ENCODE measurements at places on chromosomes 1 and 21.
A peak's percentile ranks its signal among the peaks of the same experiment; 100 is the strongest.

DNA sequence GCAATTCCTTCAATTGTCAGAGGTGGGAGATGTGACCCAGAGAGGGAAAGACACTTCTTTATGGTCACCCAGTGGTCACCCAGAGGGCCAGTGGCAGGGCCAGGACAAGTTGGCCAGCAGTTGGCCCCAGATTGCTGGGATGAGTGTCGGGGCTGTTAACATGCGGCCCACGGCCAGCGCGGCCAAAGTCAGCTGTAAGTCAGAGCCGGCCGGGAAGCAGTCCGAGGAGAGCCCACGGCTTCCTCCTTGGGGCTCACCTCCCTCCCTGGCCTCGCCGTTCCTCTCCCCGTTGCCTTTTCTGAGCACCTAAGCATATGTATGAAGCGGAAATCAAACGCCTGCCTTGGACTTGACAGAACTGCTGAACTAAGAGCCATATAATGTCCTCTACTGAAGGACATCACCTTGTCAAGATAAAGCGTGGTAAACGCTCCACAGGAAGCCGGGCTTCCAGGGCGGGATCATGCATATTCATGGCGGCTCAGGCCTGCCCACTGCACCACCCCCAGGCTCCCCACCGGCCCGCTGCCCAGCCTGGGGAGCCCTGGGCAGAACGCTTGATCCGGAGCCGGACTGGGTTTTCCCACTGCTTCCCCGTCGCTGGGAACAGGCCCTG is 245.4 kb upstream of the POU3F1 start:
- no peak for DNase-seq

- DNase-seq = no peak
These were observed 16.8 kb downstream of the LAMC1 start for GRCh38 chr1:183039985-183040447.

DNA sequence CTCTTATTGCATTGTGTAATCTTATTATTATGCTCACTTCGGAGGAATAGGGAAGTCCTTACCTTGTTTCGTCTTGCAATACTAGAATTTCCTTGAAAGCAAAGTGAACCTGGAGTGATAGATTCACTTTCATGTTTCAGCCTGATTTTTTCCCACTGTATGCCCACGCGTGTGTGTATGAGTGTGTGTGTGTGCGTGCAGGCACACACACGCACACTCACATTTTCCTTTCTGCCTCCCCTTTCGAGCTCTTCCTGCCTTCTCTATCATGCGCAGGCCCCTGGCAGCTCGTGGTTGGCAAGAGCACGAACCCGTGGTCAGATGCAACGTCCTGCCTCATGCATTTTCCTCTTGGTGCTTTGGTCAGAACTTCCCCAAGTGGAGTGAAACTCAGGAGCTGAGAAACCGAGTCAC is at the start of gene GCSAML:
Gene GCSAML (plus strand): TSS at position 366 of the 414 bp plus-strand sequence. CDS start 58 bp downstream, outside the sequence.
- no peak for DNase-seq

DNA sequence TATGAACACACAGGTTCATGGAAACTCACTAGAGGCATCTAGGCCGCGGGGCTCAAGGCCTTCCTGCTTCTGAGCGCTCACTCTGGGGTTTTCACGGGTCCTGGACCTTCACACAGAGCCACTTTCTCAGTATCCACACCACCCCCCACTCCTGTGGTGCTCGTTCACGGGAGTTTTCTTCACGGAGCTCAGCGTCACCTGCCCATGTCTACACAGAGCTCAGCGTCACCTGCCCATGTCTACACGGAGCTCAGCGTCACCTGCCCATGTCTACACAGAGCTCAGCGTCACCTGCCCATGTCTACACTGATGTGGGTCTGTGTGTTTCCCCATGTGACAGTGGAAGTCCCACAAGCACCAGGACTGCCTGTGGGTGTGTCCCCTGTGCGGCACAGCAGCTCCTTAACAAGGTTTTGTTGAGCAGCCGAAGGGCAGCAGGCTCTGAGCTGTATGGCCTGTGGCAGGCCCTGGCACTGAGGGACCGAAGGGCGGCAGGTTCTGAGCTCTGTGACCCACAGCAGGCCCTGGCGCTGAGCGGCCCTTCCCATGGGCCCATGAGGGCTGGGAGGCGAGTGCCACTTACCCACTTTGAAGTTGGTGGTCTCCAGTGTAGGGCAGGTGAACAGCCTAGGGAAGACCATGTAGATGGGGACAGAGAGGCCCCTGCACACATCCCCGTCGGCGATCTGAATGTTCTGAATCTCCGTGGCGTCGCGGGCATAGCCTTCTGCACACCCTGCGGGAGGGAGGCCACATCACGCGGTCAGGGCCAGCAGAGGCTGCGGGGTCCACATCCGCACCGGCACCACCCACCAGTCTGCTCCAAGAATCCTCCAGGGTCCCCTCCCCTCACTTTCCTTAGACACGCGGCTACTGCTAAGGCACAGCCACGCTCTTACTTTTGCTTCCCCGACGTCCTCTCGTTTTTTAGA is 39.8 kb downstream of the VPS26C start:
- DNase-seq = no peak

- no peak for DNase-seq
These were observed 5.1 kb downstream of the AHCYL1 start for GRCh38 chr1:109989506-109990301.

- DNase-seq = no peak
These were observed 103.0 kb downstream of the DISC1 start for GRCh38 chr1:231729544-231729943.

DNA sequence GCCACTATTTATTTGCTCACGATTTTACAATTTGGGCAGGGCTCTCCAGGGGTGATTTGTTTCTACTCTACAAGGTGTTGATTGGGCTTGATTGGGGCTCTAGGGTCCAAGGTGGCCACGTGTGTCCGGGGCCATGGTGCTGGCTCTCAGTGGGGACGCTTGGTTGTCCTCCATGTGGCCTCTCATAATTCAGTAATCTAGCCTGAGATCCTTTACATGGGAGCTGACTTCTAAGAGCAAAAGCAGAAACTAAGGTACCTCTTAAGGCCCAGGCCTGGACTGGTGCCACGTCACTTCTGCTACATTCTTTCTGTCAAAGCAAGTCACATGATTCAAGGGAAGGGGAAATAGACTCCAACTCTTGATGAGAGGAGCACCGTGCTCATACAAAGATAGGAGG is 8.1 kb upstream of the PSRC1 start:
- no peak for DNase-seq

GRCh38 chr1:117824616-117825015 is 104.8 kb downstream of the GDAP2 start:
- DNase-seq = no peak

- no peak for DNase-seq
These were observed 1.0 kb downstream of the CORT start for GRCh38 chr1:10450836-10451235.

- no peak for DNase-seq
These were observed 17.1 kb upstream of the ADGRB2 start for GRCh38 chr1:31781138-31781755.

DNA sequence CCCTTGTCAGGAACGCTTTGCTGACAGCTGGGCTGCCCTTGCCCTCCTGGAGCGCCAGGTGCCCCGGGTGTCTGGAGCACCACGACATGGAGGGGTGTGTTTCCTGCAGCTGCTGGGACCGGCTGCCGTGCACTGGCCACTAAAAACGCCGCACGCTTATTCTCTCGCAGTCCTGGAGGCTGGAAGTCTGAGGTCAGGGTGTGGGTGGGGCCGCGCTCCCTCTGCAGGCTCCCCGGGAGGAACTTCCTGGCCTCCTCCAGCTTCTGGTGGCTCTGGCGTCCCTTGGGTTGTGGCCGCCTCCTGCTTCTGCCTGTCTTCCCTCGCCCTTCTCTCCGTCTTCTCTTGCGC is 28.0 kb upstream of the PLCH2 start:
- DNase-seq = no peak

DNA sequence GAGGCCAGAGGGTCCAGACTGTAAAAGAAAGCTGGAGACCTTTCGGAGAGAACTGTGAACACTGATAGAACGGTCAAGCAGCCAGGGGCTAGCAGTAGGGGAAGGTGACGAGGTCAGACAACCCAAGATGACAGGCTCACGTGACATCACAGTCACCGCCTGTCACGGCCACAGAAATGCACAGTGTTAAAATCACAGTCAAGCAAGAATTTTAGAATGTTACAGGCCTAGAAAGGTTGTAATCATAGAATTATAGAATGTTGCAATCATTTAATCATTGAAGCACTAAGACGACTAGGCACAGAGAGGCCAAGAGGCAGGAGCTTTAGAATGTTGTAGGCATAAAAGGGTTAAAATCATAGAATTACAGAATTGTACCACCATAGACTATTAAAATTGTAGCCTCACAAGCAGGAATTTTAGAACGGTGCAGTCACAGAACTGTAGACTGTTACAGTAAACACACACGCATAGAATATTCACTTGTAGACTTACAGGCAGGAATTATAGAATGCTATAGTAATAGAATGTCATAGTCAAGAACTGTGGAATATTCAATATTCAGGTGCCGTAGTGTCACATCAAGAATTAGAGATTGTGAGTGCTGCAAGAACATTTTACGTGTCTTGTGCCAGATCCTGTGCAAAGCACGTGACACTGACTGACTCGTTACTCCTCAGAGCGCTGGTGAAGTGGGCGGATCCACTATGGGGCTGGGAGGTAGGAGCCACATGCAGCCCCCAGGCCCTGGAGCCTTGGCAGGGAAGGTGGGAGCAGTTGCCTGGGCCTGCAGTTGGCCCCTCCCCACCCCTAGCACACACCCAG is 118.1 kb downstream of the EPHB2 start:
- DNase-seq = no peak

- DNase-seq = no peak
These were observed 11.4 kb downstream of the UQCRHL start for GRCh38 chr1:15796086-15796462.

DNA sequence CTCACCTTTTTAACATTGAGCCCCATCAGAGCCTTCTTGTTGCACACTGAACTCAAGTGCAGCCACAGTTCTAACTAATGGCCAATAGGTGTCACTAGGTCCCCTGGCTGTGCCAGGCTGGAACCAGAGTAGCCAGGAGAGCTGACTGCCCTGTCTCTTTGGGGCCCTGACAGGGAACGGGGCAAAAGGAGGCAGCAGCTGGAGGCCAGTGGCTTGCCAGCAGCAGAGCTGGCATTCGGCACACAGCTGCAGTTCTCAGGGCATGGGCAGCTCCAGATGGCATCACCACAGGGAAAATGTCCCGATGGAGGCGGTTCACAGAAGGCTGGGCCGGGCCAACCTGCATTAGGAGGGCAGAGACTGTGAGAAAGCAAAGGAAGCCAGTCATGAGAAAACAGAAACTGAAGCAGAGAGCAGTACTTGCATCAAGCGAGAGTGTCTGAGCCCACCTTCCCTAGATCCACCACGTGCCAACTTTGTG is 188.6 kb downstream of the FCRL5 start:
- DNase-seq = no peak

- no peak for DNase-seq
These were observed 8.1 kb upstream of the CGN start for GRCh38 chr1:151502859-151503780.

DNA sequence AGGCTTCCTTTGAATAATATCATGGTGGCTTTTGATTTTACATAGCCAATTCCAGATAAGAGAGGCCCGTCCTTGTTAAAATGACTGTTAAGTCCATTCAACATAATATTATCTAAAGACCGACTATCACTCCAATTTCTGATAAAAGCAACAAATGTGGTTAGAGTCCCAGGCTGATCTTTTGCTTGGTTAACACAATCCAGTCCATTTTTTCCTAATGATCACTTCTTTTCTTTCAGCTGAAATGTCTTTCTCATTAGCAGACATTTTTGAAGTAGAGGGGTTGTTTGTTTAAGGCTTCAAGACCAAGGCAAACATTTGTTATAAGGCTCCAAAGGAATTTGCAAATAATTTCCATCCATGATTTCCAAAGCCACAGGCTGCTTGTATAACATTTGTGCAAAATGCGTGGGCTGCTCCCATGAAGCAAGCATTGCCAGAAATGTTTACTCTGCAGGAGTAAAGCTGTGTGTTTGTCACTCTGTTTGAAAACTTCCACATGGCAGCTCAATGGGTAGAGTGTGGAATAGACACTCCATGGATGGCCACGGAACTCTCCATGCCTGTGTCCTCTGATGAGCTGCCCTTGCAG is 111.5 kb downstream of the PSMG1 start:
- no peak for DNase-seq

DNA sequence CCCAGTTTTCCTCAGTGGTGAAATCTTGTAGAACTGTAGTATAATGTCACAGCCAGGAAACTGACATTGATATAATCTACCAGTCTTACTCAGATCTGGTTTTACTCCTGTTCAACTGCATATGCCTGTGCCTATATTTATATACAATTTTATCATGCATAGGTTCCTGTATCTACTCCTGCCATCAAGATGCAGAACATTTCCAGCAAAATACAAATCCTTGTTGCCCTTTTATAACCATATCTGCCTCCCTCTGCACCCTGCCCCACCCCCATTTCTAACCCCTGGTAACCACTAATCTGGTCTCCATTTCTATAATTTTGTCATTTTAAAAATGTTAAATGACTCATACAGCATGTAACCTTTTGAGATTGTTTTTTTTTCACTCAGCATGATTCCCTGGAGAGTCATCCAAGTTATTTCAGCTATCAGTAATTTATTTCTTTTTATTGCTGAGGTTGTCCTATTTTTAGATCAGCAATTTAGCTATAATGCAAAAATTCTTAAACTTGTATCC is 8.1 kb downstream of the UTP25 start:
- no peak for DNase-seq

- DNase-seq = no peak
These were observed 39.5 kb upstream of the NEK7 start for GRCh38 chr1:198117267-198117666.

- no peak for DNase-seq
These were observed 158.8 kb downstream of the URB2 start for GRCh38 chr1:229784834-229785233.

GRCh38 chr1:207825719-207826556 is 74.1 kb downstream of the CD46 start:
- DNase-seq = peak; percentile 48

GRCh38 chr1:29657816-29658215 is 421.5 kb downstream of the PTPRU start:
- no peak for DNase-seq

DNA sequence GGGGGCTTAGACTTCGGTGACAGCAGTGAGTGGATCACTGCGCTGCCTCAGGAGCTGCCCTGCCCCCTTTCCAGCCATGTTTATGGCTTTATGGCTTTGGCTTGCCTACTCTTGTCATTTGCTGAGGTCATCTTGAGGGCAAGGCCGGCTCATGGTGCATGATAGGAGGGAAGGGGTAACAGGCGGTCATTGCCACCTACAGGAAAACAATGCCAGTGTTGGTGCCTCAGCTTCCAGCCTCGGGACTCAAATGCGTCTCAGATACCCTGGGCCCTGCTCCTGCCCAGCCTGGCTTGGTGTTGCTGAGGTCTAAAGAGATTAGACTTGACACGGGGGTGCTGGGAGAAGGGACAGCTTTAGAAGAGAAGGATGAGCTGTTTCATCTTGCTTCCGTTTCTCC is 14.5 kb downstream of the KDF1 start:
- DNase-seq = no peak

GRCh38 chr1:199272628-199273086 is 633.8 kb downstream of the PTPRC start:
- no peak for DNase-seq
